Tongue (tissue), 3 donors: ENCODE measurements at places on chromosomes 6 and 20. TPM values are rescaled to one million over a fixed set of nuclear protein-coding genes. Genes with fewer than 3 reads are reported as not detected.

Gene KCNG1
- 1.3 TPM for total RNA-seq

- DNase-seq, result no peak
Measured at GRCh38 chr6:108983151-108983550, 111.5 kb downstream of the SESN1 start.

Gene INSM1
- total RNA-seq, result not detected

- DNase-seq, result peak; percentile 98
Measured at GRCh38 chr6:32153564-32154513, at the start of gene PPT2. TSS of gene PPT2 (plus strand) at chr6:32154141. CDS start at chr6:32154595, 454 bp downstream.

Gene PRICKLE4
- total RNA-seq, result 4.4 TPM

Gene TINAG
- not detected for total RNA-seq

DNA sequence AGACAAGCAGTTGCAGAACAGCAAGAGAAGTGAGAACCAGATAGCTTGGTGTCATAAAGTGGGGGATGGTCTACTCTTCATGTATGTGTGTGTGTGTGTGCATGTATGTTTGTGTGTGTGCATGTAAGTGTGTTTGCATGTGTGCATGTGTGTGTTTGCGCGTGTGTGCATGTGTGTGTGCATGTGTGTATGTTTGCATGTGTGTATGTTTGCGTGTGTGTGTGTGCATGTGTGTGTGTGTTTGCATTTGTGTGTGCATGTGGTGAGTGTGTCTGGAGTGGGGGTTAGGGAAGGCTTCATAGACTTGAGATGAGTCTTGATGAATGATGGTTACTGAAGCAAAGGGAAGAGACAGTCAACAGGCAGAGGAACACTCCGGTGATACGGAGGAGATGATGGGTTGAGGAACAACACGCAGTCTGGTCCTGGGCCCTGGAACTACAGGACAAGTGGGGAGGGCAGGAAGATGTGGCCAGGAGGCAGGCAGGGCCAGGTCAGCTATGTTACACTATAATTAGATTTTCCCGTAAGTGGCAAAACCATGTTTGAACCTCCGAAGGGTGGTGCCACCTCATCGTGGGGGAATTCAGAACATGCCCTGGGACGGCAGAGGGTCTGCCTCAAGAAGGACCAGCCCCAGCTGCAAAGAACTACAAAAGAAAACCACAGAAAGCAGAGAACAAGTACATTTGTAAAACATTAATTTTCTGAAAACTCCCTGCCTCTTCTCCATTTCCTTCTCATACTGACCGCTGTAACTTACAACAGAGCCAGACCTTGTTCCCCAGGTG, 38.7 kb upstream of the PDE10A start:
- no peak for DNase-seq

Gene ARHGAP40
- 7.1 TPM for total RNA-seq

DNA sequence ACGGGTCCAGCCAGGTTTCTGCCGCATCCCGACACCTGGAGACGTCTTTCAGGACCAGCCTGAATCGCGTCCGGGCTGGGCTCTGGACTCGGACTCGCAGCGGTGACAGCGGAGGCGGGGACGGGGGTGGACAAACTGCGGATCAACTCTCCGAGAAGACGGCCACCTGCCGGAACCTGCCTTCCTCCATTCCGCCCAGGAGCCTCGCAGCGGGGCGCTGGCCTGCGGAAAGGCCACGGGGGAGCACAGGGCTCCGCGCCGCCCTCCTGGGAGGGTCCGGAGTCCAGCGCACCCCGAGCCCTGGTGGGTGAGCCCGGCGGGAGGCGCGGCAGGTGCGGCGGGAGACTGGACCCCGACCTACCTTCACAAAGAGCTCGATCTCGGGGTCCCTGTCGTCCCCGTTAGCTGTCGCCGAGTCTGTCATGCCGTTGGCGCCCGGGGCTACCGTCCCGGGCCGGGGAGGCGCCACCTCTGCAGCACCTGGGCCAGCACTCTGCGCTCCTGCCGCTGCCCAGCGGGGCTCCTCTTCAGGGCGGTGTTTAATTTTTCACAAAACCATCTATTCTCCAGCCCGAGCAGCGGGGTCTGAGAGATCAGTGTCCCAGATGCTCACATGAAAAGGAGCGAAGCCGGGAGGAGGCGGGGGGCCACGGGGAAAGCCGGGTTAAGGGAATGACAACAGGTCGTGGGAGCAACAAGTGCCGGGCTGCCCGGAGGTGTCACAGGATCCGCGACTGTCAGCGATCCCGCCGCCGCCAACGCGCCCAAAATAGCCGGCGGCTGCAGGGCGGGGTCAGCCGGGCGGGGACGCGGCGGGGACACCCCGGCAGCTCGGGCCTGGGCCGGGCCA, at the start of gene CLIC5:
TSS of gene CLIC5 (minus strand) at position 742 of the 850 bp plus-strand sequence. CDS start at position 424, 318 bp downstream.
- peak; percentile 35 for DNase-seq

DNA sequence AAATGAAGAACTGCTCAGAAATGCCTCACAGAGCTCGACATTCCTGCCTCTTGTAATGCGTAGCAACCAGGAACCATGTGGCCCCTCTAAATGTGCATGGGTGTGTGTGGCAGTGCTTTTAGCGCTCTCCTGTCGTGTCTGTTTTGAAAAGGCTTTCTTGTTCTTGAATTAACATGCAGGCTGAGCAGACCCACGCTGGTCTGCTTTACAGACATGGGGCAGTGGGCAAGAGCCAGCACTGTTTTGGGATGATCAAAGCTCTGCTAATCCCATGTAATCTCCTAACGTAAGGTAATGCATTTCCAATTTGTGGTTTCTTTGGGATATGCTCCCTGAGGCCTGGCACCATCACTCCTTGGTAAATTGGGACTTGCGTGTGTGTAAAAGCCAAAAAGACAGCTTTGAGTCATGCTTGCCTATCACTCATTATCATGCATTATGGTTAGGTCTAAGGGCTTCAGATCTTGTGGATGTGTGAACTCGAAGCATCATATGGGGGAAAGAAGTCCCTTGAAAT, 11.8 kb downstream of the RIPOR2 start:
- DNase-seq, result no peak

Gene RAMACL
- 3.4 TPM for total RNA-seq

Gene SRMS
- total RNA-seq, result not detected

DNA sequence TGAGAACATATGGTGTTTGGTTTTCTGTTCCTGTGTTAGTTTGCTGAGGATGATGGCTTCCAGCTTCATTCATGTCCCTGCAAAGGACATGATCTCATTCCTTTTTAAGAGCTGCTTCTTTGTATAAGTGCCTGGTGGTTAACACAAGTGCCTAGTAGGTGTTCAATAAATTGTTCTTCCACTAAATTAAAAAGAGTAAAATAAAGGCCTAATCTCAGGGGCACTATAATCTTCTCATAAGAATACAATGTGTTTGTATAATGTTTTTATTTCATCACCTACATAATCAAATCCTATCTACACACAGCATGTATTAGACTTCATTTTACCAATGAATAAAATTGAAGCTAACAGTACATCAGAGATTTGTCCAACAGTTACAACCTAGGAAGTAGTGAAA, 252.7 kb downstream of the KHDC1L start:
- DNase-seq, result no peak

DNA sequence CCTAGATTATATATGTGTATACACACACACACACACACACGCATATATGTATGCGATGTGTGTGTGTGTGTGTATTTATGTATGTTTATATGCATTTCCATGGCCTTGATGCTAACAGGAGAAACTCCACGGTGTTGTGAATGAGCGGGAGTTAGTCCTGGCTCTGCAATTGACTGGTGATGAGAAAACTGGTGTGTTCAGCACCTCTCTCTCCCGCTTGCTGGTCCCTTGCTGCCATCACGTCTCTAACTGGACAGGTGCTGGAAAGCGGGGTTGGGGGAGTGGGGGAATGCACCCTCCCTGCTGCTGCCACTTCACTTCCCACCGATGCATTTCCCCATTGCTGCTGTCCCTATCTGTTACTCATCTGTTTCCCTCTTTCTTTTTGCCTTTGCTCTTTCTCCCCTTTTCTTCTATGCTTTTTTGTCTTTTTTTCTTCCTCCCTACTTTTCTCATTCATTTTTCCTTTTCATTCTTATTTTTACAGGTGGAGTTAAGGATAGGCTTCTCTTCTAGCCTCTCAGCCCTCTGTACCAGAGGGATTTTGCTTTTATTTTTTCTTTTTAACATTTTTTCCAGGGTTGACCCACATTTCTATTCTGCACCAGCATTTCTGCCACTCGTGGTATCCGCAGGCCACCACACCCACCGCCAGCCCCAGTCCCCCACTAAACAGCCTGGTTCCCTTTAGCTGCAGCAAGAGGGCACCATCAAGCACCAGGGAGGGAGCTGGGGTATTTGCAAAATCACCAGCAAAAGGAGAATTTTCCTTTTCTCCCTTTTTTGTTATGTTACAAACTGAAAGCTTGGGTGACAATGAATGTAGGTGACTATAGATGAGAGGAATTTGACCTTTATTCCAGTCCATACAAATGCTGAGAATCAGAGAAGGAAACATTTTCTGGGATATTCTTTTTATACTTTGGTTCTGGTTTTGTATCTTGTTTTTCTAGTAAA, 115.6 kb downstream of the TCP11 start:
- DNase-seq, result no peak

Gene FNDC1
- total RNA-seq, result 102 TPM

Gene EYA4
- 31.4 TPM for total RNA-seq

DNA sequence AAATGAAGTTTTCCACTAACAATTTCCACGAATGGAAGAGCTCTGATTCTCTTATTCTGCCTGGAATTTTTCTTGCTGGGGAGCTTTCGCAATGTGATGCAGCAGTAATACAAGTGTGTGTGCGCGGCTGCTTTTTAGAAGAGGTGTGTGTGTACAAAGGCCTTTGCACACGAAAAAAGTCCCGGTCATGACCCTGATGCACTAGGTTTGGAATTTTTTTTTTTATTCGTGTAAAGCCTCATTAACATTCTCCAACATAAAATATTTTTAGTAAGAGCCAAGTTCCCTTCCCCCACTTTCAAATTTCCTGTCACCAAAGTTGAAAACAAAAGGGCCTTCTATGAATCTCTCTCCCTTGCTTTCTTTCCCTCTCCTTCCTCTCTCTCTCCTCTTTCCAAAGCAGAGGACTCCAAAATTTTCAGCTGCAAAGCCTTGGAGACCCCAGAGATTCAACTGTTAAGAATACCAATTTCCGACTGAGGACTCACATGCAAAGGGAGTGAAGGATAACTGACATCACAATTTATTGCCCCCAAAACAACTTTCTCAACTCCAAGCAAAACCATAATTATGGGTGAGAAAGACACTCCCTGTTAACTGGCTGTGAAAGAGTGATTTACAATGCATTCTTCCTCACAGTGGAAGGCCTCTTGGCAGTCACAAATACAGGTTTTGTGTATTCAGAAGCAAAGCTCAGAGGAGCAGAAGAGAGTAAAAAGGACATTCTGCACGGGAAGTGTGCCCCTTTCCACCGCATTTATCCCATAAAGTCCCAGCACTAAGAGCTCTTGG, 421.2 kb upstream of the JARID2 start:
- DNase-seq, result peak; percentile 31

Gene TMC2
- not detected for total RNA-seq

GRCh38 chr20:9147547-9148024, 78.7 kb downstream of the PLCB4 start:
- DNase-seq, result no peak

Gene PLEKHG1
- 43.9 TPM for total RNA-seq

DNA sequence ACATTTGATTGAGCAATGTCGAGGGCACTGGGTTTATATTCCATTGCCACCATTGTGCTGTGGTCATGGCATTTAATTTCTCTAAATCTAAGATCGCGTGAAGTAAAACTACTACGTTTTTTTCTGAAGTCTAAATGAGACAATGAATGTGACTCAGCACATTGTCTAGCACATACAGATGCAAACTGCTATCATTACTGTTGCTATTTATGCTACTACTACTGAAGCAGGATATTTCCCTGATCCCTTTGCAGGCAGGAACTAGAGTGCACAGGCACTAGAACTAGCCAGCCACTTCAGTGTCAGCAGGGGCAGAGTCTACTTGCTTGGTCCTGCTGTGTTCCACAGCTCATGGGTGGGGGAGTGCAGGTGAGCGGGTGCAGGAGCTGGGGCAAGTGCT, 449.7 kb downstream of the CDKAL1 start:
- no peak for DNase-seq

Gene TBC1D7
- total RNA-seq, result 17.0 TPM

DNA sequence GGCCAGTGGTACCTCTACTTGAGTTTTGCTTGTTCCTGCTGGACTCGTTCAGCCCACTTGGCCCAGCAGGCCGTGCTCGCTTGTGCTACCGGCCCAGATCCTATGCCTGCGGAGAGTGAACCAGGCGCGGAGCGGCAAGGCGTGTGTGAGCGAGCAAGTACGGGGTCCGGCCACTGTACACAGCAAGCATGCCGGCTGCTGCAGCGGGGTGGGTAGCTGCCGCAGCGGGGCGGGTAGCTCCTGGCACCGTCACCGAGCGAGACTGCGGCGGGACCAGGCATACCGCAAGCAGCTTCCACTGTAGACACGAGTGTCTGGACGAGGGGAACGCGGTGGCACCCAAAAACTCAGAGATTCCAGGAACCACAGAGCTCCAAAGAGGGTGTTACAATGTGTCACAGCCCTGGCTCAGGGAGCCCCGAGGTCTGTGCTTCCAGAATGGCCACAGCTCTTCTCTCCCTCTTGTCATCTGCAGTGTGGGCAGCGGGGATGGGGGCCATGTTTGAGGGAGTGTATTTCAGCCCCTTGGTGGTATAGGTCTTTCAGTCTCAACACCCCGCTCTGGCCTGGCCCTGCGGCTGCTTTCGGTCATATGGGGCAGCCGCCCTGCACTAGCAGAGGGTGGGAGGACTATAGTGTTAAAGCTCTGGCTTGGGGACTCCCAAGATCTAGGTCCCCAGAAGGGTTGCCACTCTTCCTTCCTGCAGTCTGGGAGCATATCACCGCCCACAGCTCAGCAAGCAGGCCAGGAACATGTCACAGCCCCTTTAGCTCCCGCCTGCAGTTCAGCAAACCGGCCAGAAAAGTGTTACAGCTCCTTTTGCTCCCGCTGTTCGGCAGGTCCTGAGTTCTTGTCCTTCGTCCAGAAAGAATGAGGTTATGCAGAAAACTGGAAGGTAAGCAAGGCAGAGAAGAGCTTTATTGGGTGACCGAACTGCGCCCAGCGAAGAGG, 6.1 kb upstream of the RWDD1 start:
- DNase-seq, result peak; percentile 45

Gene TFB1M
- total RNA-seq, result 14.1 TPM

DNA sequence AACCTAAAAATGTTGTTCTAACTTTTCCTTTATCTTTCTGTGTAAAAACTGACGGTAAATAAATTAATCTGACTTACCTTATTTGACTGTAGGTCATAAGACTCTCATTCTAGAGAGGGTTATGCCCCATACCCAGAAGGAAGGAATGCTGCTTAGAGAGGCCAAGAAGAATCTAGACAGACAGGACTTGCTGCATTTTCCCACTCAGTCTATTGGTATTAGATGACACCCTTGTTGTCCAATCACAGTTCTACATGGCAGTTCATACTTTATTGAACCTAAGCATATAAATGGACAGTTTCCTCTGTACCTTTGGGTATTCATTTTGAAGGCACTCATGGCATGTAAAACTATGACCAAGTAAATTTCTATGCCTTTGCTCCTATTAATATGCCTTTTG, 359.6 kb upstream of the ID4 start:
- no peak for DNase-seq

Gene EDN3
- total RNA-seq, result 22.7 TPM

DNA sequence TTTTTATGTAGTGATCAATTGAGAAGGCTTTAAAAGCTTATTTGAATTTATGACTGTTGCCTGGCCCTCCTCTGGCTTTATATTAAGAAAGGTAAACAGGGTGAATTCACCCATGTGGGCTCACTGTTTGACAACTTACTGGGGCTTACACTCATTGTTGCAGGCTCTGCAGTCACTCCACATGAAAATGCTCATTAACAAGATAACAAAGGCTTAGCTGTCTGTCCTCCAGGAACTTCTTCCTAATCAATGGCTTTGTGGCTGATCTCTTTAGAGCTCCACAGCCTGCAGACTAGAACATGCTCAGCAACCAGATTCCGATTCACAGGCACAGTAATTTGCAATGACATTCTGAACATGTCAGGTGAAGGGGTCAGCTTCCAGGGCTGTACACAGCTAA, 323.2 kb upstream of the MAN1A1 start:
- no peak for DNase-seq

- DNase-seq, result peak; percentile 14
Measured at GRCh38 chr6:24492475-24492874, 2.3 kb upstream of the ALDH5A1 start.
